ENCODE measurements at places on chromosomes 12 and 14. TPM values are rescaled to one million over a fixed set of nuclear protein-coding genes. Genes with fewer than 3 reads are reported as not detected.

DNA sequence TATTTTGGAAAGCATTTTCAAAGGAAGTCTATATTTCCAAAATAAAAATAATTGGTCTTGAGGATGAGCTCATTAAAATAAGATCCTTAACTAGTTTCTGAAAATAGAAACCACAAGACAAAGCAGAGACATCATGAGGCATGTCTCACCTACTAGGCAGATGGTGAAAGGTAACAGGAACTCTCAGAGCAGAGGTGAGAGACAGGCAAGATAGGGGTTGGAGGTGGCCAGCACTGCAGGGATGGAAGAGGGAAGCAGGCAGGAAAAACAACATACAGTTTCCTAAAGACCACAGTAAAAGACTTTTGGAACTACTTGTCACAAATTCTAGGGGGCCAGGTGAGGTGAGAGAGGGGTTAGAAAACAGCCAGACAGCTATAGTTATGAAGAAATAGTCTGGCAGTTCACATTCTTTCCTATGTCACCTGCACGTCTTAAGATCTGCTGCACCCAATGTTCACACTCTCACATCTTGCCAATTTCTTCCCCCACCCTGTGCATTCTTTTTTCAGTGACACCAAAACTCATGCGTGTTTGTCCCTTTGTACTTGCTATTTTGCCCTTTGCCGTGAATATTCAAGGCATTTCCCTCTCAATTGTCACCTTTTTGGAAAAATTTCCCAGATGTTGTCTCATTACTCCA lies 341.7 kb upstream of the KITLG start:
- no peak overlapping the region for H3K4me3 ChIP-seq
- no peaks in the 10 kb centered on the region for H3K4me1 ChIP-seq
- H3K27me3 ChIP-seq = no peaks in the 10 kb centered on the region
- no peaks in the 10 kb centered on the region for H3K36me3 ChIP-seq

DNA sequence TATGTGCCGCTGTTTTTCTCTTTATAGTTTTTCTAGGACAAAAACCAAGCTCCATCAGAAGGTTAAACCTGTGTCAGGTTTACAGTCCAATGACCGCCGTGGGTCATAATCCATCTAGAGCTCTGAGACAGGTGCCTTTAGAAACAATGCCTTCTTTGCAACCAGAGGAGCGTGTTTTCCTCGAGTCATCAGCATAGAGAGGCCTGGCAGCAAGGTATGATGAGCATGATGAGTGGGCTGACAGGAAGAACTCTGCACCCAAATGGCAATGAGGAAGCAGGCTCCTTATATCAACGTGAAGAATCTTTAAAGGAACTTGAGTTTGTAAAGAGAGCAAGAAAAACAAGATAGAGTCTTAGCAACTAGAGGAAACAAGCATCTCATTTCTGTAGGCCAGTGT lies 60.5 kb upstream of the NUDT4 start:
- no peak overlapping the region for H3K27ac ChIP-seq
- no peak overlapping the region for H3K4me3 ChIP-seq
- H3K4me1 ChIP-seq = no peaks in the 10 kb centered on the region
- no peaks in the 10 kb centered on the region for H3K36me3 ChIP-seq

DNA sequence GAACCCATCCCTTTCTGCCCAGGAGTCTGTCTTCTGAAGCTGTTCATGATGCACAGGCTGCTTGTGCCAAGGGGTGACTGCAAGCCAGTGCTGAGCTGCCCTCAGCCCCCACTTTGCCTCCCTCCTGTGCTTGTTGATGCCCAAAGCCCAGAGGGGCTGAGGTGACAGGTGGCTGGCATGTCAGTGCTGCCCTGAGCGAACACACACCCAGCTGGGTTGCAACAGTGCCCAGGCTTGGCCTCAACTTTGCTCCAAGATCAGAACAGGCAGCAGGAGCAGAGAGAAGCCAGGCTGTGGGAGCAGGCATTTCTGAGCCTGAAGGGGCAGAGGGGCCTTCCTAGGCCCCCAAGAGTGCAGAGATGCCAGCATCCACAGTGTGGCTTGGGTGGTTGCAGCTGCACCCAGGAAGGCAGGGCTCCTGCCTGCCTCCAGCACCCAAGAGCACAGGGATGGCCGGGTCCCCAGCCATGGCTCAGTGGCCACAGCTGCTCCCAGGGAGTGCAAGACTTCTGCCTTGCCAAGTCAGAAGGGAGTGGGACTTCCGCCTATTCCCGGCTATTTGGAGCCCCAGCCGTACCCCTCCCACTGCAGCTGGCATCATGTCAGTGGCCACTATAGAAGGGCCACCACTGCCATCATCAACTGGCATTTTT lies 83.1 kb downstream of the SLC16A7 start:
- no peak overlapping the region for H3K27ac ChIP-seq
- DNase-seq = no peak
- H3K4me1 ChIP-seq = no peaks in the 10 kb centered on the region

DNA sequence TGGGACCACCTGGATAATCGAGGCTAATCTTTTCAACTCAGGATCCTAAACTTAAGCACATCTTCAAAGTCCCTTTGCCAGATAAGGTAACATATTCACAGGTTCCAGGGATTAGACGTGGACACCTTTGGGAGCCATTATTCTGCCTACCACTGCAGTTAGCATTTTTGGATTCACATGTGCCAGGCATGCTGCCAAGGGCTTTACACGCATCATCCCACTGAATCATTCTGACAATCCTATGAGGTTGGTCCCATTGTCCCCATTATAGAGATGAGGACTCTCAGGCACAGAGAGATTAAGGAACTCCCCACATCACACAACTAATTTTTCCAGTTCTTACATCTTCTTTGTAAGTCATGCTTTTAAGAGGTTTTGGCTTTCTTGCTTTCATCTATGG lies 34.5 kb downstream of the RTN1 start:
- no peak overlapping the region for H3K4me3 ChIP-seq
- no peak for DNase-seq
- H3K4me1 ChIP-seq = no peaks in the 10 kb centered on the region
- H3K27me3 ChIP-seq = no peaks in the 10 kb centered on the region
- no peaks in the 10 kb centered on the region for H3K36me3 ChIP-seq

DNA sequence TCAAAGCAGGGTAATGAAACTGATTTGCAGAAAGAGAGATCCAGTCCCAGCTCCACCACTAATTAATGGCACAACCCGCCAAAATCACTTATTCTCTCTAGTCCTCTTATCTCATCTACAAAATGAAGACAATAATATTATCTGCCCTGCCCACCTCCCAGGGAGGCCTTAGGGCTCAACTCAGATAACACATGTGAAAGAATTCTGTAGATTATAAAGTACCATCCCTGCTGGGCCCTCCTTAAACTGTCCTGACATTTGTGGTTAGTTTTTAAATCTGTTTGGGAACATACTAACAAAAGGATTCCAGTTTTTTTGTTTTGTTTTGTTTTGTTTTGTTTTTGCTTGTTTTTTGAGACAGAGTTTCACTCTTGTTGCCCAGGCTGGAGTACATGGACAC lies 7.3 kb downstream of the POMT2 start:
- no peaks in the 10 kb centered on the region for H3K36me3 ChIP-seq
- DNase-seq = no peak
- no peaks in the 10 kb centered on the region for H3K4me1 ChIP-seq

- no peaks in the 10 kb centered on the region for H3K4me1 ChIP-seq
- no peak overlapping the region for H3K27ac ChIP-seq
- H3K36me3 ChIP-seq = no peaks in the 10 kb centered on the region
Measured at GRCh38 chr12:19012965-19013364, 116.6 kb upstream of the PLEKHA5 start.

- H3K36me3 ChIP-seq = no peaks in the 10 kb centered on the region
- peaks cover 8% of the 10 kb centered on the region for H3K4me1 ChIP-seq
- no peak overlapping the region for H3K4me3 ChIP-seq
- no peaks in the 10 kb centered on the region for H3K27me3 ChIP-seq
- DNase-seq = no peak
Measured at GRCh38 chr14:97336816-97337215, 539.6 kb downstream of the VRK1 start.

- H3K27me3 ChIP-seq = peaks cover 4% of the 10 kb centered on the region
- peak overlapping the region; percentile 34 for H3K4me3 ChIP-seq
- DNase-seq = peak; percentile 68
- H3K4me1 ChIP-seq = peaks cover 31% of the 10 kb centered on the region
- peak overlapping the region; percentile 61 for H3K27ac ChIP-seq
Measured at GRCh38 chr12:52005903-52006703, 643 bp upstream of the TAMALIN start.

DNA sequence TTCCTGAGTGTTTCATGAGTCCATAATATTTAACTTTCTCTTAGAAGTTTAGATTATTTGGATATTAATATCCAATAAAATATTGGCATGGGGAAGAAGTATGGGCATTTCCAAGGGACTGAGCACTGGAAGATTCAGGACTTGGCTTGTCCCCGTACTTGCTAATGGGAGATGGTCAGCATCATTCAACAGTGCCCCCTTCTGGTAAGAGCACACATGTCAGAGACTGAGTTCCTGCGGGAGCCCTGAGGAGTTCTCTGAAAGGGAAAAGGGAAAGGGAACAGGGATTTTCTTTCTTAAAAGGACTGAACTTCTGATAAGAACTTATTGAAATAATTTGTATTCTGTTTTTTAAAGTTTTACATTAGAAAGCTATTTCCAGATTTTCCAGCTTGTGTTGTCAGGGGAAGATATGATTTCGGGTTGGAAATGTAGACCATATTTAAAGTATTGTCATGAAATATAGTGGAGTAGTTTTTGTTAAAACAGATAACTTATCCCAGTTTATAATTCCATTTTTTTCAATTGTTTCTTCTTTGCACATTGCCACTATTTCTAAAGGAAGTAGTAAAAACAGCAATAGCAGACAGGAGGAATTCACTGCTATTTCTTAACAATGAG lies 59.8 kb upstream of the C12orf71 start:
- DNase-seq = no peak
- no peak overlapping the region for H3K27ac ChIP-seq
- no peak overlapping the region for H3K4me3 ChIP-seq
- H3K36me3 ChIP-seq = no peaks in the 10 kb centered on the region
- no peaks in the 10 kb centered on the region for H3K27me3 ChIP-seq

DNA sequence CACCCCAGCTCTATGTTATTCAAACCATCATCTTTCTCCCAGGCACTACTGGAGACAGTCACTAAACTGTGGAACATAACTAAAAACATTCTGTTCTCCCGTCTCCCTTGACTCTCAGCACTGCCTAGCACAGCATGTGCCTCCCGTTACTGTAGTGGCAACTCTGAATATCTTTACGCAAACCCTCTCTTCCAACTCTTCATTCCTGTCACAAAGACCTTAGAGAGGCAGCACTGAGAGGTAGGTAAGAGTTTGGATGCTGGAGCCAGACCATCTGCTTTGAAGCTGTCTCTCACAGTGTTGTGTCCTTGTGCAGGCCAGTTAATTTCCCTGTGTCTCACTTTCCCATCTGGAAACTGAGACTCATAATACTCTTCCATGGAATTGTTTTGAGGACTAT lies 108.1 kb downstream of the DIP2B start:
- H3K4me1 ChIP-seq = no peaks in the 10 kb centered on the region
- DNase-seq = no peak
- no peak overlapping the region for H3K27ac ChIP-seq

DNA sequence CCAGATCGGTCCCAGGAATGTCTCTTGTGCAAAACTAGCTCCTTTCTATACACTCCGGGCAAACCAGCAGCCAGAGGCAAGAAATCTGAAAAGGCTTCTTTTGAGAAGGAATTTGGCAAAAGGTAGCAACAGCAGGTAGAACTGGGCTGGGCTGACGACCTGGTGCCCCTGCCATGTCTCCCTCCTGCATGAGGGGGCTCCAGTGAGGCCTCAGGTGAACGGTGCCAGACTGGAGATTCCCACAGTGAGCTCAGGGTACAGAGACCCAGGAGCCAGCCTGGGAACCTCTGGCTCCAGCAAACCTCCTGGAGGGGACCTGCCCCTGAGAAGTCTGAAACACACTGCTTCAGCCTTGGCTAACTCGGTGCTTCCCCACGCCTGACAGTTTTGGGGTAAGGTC lies 10.8 kb downstream of the ITPK1 start:
- H3K27ac ChIP-seq = peak overlapping the region; percentile 96
- DNase-seq = no peak
- H3K36me3 ChIP-seq = no peaks in the 10 kb centered on the region
- no peaks in the 10 kb centered on the region for H3K27me3 ChIP-seq
- H3K4me1 ChIP-seq = peaks cover 60% of the 10 kb centered on the region
- H3K4me3 ChIP-seq = no peak overlapping the region

- no peak overlapping the region for H3K27ac ChIP-seq
- no peaks in the 10 kb centered on the region for H3K27me3 ChIP-seq
- no peak for DNase-seq
- no peak overlapping the region for H3K4me3 ChIP-seq
- H3K4me1 ChIP-seq = no peaks in the 10 kb centered on the region
- no peaks in the 10 kb centered on the region for H3K36me3 ChIP-seq
Measured at GRCh38 chr12:16324272-16324671, 23.2 kb upstream of the MGST1 start.

- no peaks in the 10 kb centered on the region for H3K36me3 ChIP-seq
- H3K4me3 ChIP-seq = no peak overlapping the region
- H3K4me1 ChIP-seq = no peaks in the 10 kb centered on the region
- no peak overlapping the region for H3K27ac ChIP-seq
Measured at GRCh38 chr12:44775901-44776300, 100.2 kb downstream of the NELL2 start.

DNA sequence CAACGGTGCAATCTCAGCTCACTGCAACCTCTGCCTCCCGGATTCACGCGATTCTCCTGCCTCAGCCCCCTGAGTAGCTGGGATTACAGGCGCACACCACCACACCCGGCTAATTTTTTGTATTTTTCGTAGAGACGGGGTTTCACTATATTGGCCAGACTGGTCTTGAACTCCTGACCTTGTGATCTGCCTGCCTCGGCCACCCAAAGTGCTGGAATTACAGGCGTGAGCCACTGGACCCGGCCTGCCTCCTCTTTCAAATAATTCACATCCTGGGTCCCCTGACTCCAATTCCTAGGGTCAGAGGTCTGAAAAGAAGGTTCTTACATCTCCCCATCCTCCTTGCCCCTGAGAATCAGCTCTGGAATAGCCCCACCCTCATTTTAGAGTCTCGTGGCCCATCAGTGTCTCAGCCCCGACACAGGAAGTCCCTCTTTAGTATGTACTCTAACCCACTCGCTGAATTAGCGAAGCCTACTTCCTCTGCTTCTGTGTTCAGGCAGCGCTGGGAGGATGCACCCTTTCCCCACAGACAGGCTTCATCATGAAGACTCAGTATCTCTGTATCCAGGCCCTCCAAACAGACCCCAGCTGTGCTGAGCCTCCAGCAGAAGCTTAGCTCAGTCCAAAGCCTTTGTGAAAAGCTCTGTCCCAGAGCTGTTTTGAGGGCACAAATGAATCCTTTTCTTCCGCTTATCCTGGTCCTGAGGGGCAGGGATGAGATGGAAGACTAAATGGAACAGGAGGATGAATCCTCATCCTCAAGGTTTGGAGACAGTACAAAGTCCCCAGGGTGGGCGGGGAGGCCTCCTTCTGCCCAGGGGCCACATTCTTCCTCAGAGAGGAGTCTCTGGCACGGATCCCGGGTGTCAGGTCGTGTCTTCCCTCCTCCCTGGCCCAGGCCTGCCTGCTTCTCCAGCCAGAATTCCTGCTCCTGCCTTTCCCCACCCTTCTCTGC lies 3.5 kb downstream of the LPAR5 start:
- DNase-seq = peak; percentile 49
- H3K27me3 ChIP-seq = no peaks in the 10 kb centered on the region
- H3K27ac ChIP-seq = peak overlapping the region; percentile 87
- H3K4me3 ChIP-seq = peak overlapping the region; percentile 24
- H3K4me1 ChIP-seq = peaks cover 80% of the 10 kb centered on the region

NUP107 gene
- total RNA-seq = 69.2 TPM

TCL1B gene
- not detected for total RNA-seq

KLHL33 gene
- total RNA-seq = 0.97 TPM

ARID4A gene
- total RNA-seq = 113 TPM

ANG gene
- not detected for total RNA-seq
